Stimulated activated CD8-positive, alpha-beta memory T cell treated with anti-CD3 and anti-CD28 coated beads, Interleukin-7, amount 100 ng/mL, for 4 hours (primary cell): ENCODE measurements at places on chromosomes 5 and 9.

GRCh38 chr9:134996591-134997530 is 79.1 kb upstream of the FCN1 start:
- DNase-seq: no peak

DNA sequence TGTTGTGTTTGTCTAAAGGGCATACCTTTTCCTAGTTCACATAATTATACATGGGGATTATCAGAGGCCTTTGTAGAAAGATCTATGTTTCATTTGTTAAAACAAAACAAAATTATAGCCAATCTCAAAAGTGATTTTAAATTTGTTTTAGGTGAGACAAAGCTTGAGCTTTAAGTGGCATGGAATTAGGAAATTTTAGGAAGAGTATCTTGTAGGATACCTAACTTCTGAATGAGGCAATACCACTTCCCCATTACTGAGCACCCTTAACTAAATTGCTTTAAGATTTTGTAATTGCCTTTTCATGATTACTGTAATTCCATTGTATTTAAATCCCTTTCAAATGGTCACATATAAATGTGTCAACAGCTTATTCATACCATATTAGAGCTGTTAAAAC is 775.6 kb downstream of the NR2F1-AS1 start:
- no peak for DNase-seq

- DNase-seq: no peak
Observed at GRCh38 chr9:131701789-131702337, 38.0 kb downstream of the RAPGEF1 start.

GRCh38 chr5:164869325-164869724 is 1363.9 kb downstream of the MAT2B start:
- DNase-seq: no peak

GRCh38 chr9:101325053-101325452 is 59.8 kb downstream of the BAAT start:
- no peak for DNase-seq

DNA sequence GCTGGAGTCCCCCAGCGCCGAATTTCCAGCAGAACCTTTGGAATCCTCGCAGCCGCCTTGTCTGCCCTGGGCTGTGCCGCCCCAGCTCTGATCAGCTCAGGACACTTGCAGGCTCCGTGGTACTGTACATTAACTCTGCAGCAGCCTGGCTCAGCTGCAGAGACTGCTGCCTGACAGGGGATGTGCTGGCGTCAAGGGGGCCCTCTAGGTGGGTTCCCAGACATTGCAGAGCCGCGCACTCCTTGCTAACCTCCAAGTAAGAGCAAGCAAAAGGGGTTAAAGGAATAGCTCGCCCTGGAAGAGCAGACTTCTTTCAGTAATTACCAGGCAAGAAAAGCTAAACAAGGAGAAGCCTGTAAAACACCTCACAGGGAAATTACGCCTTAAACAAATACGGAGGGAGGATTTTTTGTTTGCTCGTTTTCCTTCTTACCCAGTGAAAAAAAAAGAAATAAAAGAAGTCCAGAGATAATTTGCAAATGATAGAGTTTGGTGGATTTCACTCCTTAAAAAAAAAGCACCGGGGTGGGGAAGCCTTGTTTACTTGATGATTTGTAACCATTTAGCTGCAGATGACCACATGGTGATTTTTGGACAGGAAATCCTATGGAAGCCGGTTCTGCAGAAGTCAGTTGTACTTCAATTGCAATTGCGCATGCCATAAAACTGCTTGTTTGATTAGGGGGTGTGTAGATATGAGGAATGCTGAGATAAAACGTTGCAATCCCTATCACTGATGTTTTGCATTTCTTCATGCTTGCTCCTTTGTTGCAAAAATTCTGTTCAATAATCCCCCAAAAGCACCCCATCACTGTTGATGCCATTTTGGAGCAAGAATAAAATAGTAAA is 305.8 kb downstream of the PDE4D start:
- no peak for DNase-seq

- DNase-seq: no peak
Observed at GRCh38 chr5:97006454-97007060, 70.7 kb downstream of the LNPEP start.

GRCh38 chr5:54007827-54008777 is 302.3 kb downstream of the ARL15 start:
- DNase-seq: no peak

DNA sequence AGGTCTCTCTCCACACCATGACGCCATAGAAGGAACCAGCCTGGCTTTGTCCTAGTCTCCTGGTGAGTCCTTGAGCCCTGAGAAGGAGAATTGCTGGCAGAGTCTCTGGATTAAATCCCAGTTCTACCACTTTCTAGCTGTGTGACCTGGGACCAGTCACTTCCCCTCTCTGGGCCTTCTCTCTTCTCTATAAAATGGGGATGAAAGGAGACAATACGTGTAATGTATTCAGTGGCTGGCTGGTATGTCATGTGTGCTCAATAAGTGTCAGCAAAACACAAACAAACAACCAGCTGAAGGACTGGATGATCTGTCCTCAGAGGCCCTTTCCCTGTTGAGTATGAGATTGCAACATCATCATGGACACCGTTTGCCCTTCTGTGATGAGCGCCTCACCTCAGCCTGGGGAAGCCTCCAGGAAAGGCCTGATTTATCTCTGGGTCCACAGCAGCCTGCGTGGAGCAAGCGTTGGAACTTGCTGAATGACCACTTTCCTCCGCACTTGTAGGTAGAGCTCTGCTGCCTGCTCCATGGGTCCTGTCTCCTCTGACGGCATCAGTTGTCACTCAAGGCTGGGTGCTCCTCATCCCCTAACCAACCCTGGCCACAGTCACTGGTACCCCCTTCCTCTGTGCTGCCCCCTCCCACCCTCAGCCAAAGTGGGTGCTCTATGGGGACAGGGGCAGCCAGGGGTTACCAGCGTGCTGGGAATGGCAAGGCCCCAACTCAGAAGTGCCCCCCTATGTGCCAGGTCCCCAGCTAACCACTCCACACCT is 3.6 kb upstream of the NR5A1 start:
- no peak for DNase-seq

DNA sequence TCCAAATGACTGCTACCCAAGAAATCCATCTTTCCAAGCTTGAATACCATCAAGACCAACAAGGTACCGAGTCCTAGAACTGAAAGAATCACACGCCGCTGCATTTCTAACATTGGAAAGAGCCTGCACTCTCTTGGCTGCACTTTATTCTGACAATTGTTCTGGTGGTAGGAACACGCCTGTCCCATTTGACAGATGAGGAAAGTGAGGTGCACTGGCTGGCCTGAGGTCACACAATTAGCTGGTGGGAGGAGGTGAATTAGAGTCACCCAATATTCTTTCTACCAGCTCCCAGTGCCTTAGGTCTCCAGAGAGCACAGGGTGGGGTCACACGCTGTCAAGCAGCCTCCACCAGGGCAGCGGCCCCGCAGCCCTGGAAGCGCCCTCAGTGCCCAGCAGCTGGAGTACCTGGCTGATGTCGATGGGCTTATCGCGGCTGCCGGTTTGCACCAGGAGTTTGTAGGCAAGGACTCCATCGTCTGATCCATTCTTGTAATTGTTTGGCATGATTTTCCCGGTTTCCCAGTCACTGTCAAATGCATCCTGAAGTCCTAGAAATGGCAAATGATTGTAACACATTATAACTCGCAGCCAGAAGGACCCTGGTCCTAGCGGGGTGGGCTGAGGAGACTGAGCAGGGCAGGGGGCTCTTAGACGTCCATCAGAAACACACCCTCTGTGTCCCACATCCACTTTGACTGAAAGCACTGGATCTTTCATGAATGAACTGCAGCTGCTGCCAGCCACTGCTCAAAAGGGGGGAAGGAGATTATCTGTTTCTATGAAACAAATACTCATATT is 55.1 kb downstream of the PTCH1 start:
- no peak for DNase-seq

- DNase-seq: peak; percentile 12
Observed at GRCh38 chr9:893843-894420, 52.4 kb downstream of the DMRT1 start.

- DNase-seq: no peak
Observed at GRCh38 chr9:16869882-16870595, 431 bp downstream of the BNC2 start.

- DNase-seq: no peak
Observed at GRCh38 chr9:26770821-26771220, 121.8 kb downstream of the CAAP1 start.
